Lung (tissue), 17 donors: ENCODE measurements at places on chromosomes 3 and 15. TPM values are rescaled to one million over a fixed set of nuclear protein-coding genes. Genes with fewer than 3 reads are reported as not detected.

RPL14 gene
- 473 TPM for total RNA-seq

HHATL gene
- total RNA-seq = 2.7 TPM

AHSG gene
- 0.20 TPM for total RNA-seq

SUSD5 gene
- 2.9 TPM for total RNA-seq

DNA sequence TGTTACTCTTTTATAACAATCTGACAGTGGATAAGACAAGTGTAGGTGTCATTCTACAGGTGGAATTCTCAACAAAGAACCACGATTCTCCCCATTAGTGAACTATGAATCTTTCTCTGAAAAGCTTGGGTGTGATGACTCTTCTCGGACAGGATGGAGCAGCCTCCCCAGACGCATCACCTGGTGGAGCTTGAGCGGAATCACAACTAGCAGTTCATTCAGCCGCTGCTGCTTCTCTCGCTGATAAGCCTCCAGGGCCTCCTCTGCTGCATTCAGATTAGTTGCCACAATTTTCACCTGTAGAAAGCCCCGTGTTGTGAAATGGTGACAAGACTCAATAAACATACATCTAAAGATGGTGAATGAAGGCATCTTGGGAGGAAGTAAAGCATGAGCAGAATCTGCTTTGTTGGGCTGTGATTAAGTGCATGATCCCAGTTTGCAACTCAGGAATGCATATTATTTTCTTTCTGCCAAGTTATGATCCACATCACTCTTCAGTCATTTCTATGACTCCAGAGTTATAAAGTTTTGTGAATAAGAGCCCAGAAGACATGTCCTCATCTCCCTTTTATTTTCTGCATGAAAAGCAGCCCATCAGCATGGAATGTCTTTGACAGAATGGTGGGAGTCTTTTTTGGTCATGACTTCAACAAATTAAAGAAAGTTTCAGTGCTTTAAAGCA, 93.6 kb downstream of the BOC start:
- DNase-seq = no peak
- H3K4me1 ChIP-seq = no peaks in the 10 kb centered on the region
- peaks cover 5% of the 10 kb centered on the region for H3K36me3 ChIP-seq
- no peak overlapping the region for H3K4me3 ChIP-seq
- no peak overlapping the region for H3K27ac ChIP-seq

PSTPIP1 gene
- 27.8 TPM for total RNA-seq

DNA sequence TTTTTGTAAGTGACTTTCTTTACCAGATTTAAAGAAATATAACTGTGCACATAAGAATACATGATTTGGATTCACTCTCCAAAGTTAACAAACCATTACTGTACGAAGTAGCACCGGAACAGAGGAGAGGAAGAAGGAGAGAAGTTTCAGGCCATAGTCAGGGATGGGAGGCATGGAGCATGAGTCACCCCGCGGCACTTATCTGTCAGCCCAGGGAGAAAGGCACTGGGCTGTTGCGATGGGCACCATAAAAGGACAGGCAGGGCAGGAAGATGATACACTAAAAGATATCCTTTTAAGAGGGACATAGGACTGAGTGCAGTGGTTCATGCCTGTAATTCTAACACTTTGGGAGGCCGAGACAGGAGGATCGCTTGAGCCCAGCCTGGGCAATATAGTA, 37.0 kb downstream of the TTC23 start:
- no peaks in the 10 kb centered on the region for H3K4me1 ChIP-seq
- H3K27ac ChIP-seq = peak overlapping the region; percentile 73
- H3K36me3 ChIP-seq = peaks cover 1% of the 10 kb centered on the region

GRCh38 chr3:128430731-128431130, 36.0 kb downstream of the DNAJB8 start:
- H3K27me3 ChIP-seq = no peaks in the 10 kb centered on the region
- H3K4me1 ChIP-seq = peaks cover 6% of the 10 kb centered on the region
- H3K27ac ChIP-seq = no peak overlapping the region
